HTR-8/SVneo (cell line): ENCODE measurements at places on chromosomes 2 and 18.
A peak's percentile ranks its signal among the peaks of the same experiment; 100 is the strongest.

DNA sequence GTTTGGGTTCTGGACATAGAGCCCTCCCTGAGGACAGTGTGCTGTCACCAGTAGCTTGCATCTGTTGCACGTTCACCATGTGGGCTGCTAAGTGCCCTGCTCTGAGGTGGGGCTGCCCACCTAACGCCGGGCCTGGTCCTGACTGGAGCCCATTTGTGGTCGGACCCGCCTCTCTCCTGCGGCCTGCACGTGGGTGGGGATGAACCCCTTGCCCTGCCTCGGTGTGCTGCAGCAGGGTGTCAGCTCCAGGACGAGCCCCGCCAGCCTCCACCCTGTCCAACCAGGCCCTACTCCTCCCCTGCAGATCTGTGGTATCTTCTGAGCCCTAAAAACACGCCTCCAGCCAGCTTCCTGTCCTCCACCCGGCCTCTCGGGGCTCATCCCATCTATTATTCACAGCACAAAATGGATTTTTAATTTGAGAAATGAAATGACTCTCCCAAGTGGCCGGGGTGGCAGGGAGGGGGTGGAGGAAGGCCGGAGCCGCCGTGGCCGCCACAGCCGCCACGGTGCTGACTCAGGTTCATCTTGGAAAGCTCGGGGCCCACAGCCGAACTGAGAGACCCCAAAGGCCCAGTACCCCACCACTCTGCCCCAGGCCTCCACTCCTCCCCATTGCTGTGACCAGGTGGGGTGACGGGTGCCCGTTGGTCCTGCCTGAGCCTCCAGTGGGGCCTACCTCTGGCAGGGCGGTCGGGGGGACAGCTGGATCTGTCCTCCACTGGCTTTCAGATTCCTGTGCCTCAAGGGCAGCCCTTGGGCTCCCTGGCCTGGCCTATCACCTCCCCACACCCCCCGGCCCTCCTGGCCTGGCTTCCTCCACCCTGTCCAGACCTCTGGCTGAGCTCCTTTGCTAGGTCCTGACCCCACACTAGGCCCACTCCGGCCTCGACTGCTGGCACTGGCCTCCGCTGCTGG is 2.8 kb upstream of the ECEL1 start:
- no peak for DNase-seq

DNA sequence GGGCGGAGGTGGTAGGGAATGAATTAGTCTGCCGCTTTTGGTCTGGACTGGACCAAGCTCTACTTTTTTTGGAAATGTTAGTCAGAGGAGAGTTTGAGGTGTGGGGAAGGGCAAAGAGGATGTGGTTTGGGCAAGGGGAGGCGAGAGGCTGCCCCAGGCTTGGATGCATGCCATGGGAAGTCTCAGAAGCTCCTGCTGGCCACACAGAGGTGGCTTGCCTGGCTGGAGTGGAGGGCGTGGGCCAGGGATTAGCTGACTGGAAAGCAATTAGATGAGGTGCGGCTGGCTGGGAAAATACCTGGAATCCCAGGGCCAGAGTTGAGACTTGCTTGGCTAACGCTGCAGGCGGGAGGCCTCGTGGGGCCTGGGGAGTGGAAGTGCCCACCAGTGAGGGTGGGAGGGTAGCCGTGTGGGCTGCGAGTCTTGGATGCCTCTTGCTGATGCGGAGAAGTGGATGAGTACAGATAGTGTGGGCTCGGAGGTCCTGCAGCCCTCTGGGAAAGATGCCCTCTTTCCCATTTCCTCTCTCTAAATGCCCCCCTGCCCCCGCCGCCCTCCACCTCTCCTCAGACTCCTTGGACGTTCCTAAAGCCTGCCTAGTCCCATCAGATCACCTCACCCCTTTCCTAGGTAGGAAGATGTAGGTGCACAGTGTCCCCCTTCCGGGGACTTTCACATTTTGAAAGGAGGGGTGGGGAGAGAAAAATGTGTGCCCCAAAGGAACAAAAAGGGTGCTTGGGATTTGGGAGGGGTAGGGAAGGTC is 117.6 kb downstream of the SMAD7 start:
- DNase-seq, result peak; percentile 50

DNA sequence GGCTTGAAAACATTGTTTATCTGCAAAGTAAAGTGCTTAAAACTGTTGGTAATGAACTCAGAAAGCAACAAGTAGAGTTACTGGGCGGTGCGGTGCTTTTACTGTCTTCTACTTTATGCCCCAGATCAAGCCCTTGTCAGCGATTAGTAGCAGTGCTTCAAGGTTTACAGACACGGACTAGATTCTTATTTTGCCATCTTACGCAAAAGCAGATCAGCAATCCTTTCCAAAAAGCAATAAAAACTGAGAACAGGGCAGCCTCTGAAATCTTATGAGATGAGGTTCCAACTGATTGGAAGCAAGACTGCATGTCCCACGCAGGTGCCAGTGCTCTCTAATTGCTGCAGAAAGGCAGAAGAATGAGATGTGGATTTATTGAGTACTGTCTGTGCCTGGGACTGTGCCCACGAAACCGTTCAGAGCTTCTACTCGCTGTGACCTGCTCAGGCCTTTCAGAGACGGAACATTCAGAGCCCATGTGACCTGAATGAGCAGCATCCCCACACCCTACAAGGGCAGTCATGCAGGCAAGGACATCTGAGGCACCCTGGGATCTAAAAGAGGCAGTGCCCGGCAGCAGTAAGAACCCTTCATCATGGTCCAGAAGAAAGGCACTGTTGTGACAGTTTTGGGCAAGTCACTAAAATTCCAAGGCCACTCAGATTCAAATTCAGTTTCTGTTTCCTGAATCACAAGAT is 15.7 kb downstream of the COL4A3 start:
- DNase-seq, result no peak

DNA sequence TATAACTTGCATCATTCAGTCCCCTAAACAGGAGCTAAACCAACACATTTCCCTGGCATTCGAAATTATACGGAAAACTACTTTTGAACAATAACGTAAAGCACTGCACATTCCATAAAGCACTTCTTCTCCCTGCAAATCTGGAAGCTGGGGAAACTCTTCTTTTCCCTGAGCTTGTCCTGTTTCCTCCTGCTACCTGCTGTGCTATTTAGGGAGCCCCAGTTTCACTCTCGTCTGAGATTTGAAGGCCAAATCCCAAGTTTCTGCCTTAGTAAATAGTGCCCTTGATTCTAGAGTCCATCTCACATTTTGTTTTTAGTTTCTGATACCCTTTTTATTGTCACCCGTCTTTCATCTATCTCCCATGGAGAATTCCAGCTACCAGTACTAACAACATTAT is 67.7 kb upstream of the OSR1 start:
- DNase-seq, result no peak

DNA sequence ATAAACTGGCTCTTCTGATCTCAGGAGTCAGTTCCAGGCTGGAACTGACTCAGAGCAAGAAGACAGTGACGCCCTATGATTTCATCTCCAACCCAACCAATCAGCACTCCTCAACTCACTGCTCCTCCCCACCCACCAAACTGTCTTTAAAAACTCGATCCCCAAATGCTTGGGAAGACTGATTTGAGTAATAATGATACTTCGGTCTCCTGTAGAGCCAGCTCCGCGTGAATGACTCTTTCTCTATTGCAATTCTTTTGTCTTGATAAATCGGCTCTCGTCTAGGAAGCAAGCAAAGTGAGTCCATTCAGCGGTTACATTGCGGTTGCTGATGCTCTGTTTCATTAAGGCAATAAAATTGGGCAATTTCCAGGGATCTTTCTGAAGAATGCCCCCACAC is 1025.3 kb upstream of the CNTNAP5 start:
- no peak for DNase-seq

- no peak for DNase-seq
Observed at GRCh38 chr2:38590053-38590452, 12.7 kb downstream of the HNRNPLL start.

DNA sequence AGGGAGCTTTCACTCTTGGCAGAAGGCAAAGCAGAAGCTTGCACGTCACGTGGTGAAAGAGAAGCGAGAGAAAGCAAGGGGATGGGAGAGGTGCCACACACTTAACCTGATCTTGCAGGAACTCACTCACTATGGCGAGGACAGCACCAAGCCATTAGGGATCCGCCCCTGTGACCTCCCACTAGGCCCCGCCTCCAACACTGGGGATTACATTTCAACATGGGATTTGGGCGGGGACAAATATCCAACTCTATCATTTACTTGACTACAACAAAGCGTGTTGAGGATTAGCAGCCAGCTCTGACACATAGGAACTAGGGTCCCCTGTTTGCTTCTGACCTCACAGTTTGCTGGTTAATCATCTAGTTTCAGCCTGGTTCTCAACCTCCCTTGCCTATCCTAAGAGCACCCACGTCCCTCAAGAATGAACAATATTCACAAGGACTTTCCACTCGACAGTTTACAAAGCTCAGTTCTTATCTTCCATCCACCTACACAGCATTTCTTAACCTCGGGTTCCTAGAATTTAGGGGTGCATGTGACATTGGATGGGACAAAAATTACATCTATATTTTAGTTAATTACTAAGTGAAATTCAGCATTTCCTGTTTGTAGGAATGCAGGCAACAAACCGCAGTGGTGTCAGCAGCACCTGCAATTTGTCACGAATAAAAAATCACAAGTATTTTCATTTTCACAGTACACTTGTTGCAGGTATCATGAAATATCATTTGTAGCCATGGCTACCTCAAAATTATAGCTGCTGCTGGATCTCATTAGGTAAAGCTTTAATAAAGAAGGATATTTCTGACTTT is 36.0 kb downstream of the LBH start:
- DNase-seq, result no peak

- DNase-seq, result no peak
Observed at GRCh38 chr2:120182019-120182560, 41.1 kb downstream of the TMEM185B start.

- no peak for DNase-seq
Observed at GRCh38 chr2:10372203-10372861, 69.6 kb downstream of the HPCAL1 start.

DNA sequence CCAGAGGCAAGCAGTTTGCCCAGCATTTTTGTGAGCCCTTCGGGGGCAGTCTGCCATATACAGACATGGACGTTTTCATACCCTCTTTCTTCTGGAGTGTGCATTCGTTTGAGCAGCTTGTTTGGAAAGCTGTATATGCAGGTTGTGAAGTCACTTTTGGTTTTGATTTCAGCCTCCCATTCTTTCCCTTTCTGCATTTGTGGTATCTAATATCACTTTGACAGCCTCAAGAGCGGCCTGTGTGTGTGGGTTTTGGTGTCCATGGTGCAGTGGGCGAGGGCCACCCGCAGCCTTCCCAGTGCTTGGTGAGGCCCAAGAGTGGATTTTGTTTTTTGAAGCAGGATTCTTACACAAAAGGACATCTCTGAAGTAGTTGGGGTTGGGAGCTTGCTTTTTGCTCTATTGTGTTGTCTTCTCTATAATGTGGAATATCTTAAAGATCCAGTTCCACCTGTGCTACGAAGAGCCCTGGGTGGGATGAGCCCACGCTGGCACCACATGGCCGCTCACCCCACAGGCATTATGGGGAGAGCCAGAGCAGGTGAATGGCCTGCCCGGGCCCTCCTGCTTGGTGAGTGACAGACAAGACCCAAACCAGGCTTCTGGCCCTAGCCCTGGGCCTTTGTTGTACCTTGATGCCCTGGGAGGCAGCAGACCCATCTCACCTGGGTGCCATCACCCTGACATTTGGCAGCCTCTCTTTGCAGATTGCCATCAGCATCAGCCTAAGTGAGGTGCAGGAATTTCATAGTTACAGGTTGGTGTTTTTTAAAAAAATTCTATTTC is 29.5 kb downstream of the INPP4A start:
- no peak for DNase-seq

GRCh38 chr18:46418663-46419260 is 238.3 kb downstream of the LOXHD1 start:
- DNase-seq, result no peak

- no peak for DNase-seq
Observed at GRCh38 chr18:25883091-25883490, 207.3 kb downstream of the SS18 start.

GRCh38 chr2:14626873-14627272 is 5.6 kb upstream of the LRATD1 start:
- no peak for DNase-seq
